Activated CD4-positive, alpha-beta T cell treated with anti-CD3 and anti-CD28 coated beads for 4 hours (primary cell): ENCODE measurements at places on chromosomes 3 and 15.
A peak's percentile ranks its signal among the peaks of the same experiment; 100 is the strongest.

DNA sequence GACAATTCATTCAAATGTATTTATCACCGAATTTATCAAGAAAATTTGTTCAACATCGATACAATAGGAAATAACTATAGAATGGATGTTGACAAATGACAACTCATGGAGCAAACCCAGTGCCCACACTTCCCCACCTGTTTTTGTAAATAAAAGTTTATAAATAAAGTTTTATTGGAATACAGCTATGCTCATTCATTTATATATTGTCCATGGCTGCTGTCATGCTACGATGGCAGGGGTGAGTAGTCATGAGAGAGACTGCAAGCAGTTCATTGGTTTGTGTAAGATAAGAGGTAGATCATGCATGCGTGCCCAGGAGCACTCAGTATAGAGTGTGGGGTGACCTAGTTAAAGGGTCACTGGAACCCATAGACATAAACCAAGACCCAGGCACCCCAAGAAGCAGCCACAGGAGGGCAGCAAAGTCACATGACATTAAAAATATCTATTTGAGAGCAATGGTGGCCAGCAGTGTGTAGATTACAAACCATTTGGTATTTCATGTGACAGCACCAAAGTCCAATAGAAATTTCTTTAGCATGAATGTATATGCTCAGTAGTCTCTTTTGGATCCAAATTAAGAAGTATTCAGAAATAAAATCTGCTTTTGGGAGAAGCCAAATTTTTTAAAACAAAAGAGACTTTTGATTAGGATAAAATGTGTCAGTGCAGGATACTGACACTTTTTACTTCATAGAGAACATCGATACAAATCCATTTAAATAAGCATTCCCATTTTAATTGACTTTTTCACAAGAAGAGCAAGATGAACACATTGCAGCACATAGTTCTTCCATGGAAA is 794.8 kb downstream of the MCTP2 start:
- no peak for DNase-seq

GRCh38 chr3:101009386-101009785 is 16.2 kb upstream of the ABI3BP start:
- no peak for DNase-seq

GRCh38 chr15:47963265-47963664 is 157.5 kb upstream of the SLC24A5 start:
- DNase-seq: no peak

DNA sequence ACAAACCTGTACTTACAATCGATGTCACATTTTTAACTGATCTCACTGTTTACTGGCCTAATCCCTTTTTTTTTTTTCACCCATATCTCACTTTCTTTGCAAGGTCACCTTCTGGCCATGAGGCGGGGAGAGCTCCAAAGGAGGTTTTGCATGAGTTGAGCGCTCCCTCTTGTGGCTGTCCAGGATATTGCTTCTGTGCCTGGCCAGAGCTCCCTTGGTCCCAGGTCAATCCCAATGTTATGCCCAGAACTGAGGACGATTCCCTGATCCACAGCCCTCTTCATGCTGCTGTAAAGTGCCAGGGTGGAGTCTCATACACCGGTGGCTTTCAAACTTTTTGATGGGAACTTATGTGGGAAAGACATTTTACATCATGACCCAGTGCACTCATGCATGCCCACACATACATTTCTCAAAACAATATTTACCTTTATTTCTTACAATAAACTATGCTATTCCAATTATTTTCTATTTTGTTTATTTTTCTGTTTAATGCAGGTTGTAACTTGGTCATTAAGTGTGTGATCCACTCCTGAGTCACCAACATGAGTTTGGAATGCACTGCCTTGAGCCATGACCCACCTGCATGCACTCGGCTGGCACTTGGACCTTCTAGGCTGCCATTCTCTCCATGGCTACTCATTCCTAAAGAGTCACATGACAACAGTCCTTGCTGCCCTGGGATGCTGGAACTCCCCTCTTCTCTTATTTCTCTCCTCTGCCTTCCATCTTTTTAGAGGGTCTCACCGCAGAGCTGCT is 9.6 kb upstream of the SST start:
- peak; percentile 50 for DNase-seq

DNA sequence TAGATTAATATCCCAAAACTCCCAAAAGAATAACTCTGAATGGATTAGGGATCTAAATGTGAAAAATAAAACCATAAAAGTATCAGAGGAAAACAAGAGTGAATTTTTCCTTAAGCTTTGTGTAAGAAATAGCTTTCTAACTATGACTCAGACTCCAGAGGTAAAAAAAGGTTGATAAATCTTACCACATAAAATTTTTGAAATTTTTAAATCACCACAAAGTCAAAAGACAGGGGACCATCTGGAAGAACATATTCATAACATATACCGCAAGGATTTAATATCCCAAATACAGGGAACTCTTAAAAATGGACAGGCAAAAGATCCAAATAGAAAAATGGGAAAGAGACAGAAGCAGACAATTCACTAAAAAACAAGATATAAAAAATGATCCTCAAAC is 145.0 kb downstream of the ARNT2 start:
- no peak for DNase-seq

DNA sequence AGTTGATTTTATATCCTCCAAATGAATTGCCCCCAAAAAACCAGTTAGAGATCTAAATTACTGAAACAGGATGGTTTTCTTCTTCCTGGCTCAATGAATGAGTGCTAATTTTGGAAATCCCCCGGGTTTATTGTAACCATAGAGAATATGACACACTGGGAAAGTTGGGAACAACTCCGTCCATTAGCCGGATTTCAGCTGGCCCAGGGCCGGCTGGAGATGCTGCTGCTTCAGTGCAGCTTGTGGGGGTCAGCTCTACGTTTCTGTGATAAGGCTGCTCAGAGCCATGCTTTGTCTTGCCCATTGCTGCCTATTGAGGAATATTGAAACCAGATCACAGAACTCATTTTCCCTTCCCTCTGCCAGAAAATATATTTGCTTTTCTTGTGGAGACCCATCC is 20.3 kb downstream of the GYG1 start:
- DNase-seq: no peak

GRCh38 chr3:29440413-29441305 is 159.8 kb downstream of the RBMS3 start:
- DNase-seq: no peak

GRCh38 chr15:75713338-75713895 is 769 bp upstream of the CSPG4 start:
- no peak for DNase-seq

- DNase-seq: no peak
Observed at GRCh38 chr15:72112116-72112515, 5.8 kb downstream of the MYO9A start.

DNA sequence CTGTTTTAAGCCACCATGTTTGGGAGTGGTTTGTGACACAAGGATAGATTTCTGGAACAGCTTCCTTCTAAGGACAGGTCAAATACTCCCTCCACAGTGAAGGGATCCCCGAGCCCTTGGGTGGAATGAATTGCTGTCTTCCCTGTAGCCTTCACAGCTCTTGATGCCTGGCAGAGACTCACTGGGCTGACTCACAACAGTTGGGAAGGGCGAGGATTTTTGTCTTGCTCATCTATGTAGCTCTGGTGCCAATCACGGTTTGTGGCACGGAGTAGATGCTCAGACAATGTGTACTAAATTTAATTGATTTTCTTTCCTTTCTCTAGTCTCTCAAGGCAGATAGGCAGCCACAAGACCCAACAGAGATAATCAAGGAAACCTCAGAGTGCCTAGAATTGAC is 27.0 kb downstream of the CRYGS start:
- no peak for DNase-seq

GRCh38 chr3:174397848-174398247 is 461.3 kb upstream of the NAALADL2 start:
- DNase-seq: no peak

GRCh38 chr3:20380295-20380694 is 194.3 kb upstream of the SGO1 start:
- DNase-seq: no peak
